A549 treated with CORT108297 at 1 μM for 4 hours (cell line): ENCODE measurements at places on chromosomes 4 and X. TPM values are rescaled to one million over a fixed set of nuclear protein-coding genes. Genes with fewer than 3 reads are reported as not detected.

Gene PNMA6A
- 3.6 to 5.8 TPM (median 5.1 TPM) in 5 replicates for total RNA-seq

Gene PDCL2
- not detected in 5 replicates for total RNA-seq

Gene TRPC3
- total RNA-seq, result 0.05 to 0.07 TPM (median 0.07 TPM) in 3 of 5 replicates, not detected in the others

Gene TLR7
- total RNA-seq, result not detected in 5 replicates

Gene BMX
- total RNA-seq, result not detected in 5 replicates

Gene SAGE1
- total RNA-seq, result 0.06 to 0.08 TPM in 2 of 5 replicates, not detected in the others

Gene GABRQ
- 0.17 to 0.23 TPM (median 0.21 TPM) in 5 replicates for total RNA-seq

Gene OTC
- total RNA-seq, result not detected in 5 replicates

Gene MAGEA10
- 0.05 to 0.13 TPM (median 0.08 TPM) in 4 of 5 replicates, not detected in the other for total RNA-seq

Gene XAGE5
- total RNA-seq, result not detected in 5 replicates

Gene CSAG3
- total RNA-seq, result not detected in 5 replicates

Gene MSL3
- 21.3 to 23.1 TPM (median 21.7 TPM) in 5 replicates for total RNA-seq

Gene AVPR2
- 0.06 to 0.17 TPM (median 0.15 TPM) in 4 of 5 replicates, not detected in the other for total RNA-seq

Gene ZGRF1
- 2.7 to 3.9 TPM (median 3.1 TPM) in 5 replicates for total RNA-seq

Gene XKRX
- 0.24 to 0.39 TPM (median 0.29 TPM) in 5 replicates for total RNA-seq

Gene BANK1
- total RNA-seq, result 0.69 to 0.82 TPM (median 0.73 TPM) in 5 replicates
